ENCODE measurements at places on chromosomes 12 and 14. TPM values are rescaled to one million over a fixed set of nuclear protein-coding genes. Genes with fewer than 3 reads are reported as not detected.

Gene CKB
- total RNA-seq: 546 TPM

DNA sequence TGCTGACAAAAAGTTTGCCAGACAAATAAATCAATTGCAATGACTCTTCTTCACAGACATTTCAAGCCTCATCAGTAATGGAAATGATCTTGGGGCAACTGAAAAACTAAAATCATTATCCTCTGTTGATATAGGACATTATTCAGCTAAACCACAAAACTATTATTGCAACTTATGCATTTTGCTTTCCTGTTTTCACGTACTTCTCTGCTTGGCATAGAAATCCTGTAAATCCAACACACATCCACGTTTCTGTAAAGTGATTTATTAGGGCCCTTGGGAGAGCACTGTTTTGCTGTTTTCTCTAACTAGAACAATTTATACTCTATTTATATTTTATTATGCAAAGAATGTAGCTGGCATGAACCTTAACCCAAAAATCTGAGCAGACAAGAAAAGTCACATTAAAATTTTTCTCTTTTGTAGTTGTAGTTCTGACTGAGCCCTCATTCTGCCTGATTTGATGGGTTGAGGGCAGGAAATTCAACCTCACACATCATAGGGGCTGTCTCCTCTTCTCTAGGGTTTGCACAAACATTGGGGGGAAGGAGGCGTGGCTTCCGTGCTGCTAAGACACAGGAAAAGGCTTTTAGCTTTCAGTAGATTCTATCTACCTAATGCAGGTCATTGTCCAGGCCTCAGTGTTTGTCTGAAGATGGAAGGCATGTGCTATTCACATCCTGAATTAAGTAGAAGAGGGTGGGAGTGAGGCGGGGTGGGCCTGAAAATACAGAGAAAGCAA, 11.5 kb upstream of the NUP107 start:
- DNase-seq: no peak

Gene KRT8
- 244 TPM for total RNA-seq

Gene TNFAIP2
- total RNA-seq: 29.7 TPM

DNA sequence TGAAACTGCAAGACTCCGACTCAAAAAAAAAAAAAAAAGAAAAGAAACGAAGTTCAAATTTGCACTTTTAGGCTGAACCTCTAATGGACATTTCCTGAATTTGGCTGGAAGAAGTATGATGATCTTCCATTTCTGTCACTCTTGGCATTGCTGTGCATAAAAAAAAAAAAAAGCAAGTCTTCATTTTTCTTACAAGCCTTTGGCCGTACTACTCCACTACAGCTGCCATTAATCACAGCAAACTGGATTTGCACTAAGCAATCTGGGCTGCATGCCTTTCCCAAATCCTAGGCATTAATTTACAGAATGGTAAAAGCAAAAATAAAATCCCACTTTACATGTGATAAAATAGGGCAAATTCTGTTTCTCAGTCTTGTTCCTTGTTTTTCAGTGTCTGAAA, 7.1 kb downstream of the CSRP2 start:
- no peak for DNase-seq

Data from H9 (cell line).